ENCODE measurements at places on chromosomes 2 and 18. TPM values are rescaled to one million over a fixed set of nuclear protein-coding genes. Genes with fewer than 3 reads are reported as not detected.
A peak's percentile ranks its signal among the peaks of the same experiment; 100 is the strongest.

- H3K36me3 ChIP-seq = no peaks in the 10 kb centered on the region
- H3K4me1 ChIP-seq = no peaks in the 10 kb centered on the region
- no peak overlapping the region for H3K27ac ChIP-seq
- H3K4me3 ChIP-seq = no peak overlapping the region
- no peak for DNase-seq
- H3K27me3 ChIP-seq = no peaks in the 10 kb centered on the region
Measured at GRCh38 chr2:170492010-170492409, 223.1 kb upstream of the SP5 start.

Gene CHRND
- not detected for total RNA-seq

Gene LYPD6
- 1.8 TPM for total RNA-seq

- no peak for DNase-seq
- H3K4me1 ChIP-seq = no peaks in the 10 kb centered on the region
- no peak overlapping the region for H3K4me3 ChIP-seq
- no peak overlapping the region for H3K27ac ChIP-seq
Measured at GRCh38 chr18:75745147-75745546, 317.6 kb upstream of the SMIM21 start.

Gene CABYR
- total RNA-seq = 7.9 TPM

Gene ALLC
- not detected for total RNA-seq

GRCh38 chr2:108396845-108397244 is 19.1 kb downstream of the SULT1C4 start:
- H3K4me1 ChIP-seq = no peaks in the 10 kb centered on the region
- H3K27ac ChIP-seq = no peak overlapping the region
- DNase-seq = peak; percentile 54
- peaks cover under 1% of the 10 kb centered on the region for H3K27me3 ChIP-seq

Gene ASPRV1
- 0.73 TPM for total RNA-seq

DNA sequence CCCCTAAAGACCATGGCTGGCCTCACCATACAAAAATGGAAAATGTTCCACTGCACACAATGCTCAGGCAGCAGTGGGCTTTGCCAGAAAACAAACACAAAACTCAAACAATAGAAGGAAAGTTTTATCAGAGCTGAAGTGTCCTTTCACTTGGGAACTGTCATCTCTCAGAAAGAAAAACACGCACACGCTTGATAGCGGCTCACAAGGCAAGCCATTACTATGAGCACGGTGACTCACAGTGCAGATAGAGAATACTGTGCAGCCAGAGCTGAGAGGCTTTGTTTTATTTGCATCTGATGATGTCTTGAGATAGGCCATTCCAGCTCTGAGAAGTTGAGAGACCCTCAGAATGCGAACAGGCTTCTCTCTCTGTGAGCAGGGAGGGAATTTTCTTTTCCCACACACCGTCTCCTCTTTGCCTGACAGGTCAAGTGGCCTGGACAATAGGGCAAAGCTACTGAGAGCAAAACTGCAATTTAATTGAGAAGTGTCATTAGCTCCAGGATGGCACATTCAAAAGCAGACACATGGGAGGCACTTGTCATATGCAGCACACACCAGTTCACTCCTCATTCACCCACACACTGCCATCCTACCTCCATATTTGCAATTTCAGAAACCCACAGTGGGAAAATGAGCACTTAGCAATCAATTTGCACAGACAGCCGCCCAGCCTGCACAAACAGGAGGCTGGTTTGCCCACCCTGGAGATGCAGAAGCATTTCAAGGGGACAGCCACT is 236.6 kb downstream of the SS18 start:
- DNase-seq = no peak
- H3K36me3 ChIP-seq = no peaks in the 10 kb centered on the region
- H3K27ac ChIP-seq = no peak overlapping the region

DNA sequence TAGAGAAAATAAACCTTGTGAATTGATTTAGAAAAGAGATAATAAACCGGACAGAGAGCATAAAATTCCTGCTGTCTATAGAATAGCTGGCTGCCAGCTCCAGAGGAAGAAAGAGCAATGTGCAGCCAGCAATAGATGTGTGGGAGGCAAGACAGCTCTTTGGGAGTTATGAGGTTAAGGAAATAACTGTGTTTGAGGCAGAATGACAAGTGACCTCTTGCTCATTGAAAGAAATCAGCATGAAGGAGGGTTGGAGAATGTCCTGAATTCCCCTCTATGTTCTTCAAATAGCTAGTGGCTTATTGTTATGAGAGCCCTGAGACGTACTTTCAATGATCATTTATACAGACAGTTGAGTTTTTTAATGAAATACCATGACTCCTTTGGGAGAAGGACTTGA is 1009.9 kb upstream of the NXPH2 start:
- no peak overlapping the region for H3K4me3 ChIP-seq
- peaks cover 19% of the 10 kb centered on the region for H3K4me1 ChIP-seq
- H3K27me3 ChIP-seq = no peaks in the 10 kb centered on the region
- no peaks in the 10 kb centered on the region for H3K36me3 ChIP-seq
- DNase-seq = peak; percentile 42

Data from A673 (cell line).